Aorta (tissue), 5 donors: ENCODE measurements at places on chromosomes 12 and 14. TPM values are rescaled to one million over a fixed set of nuclear protein-coding genes. Genes with fewer than 3 reads are reported as not detected.

DNA sequence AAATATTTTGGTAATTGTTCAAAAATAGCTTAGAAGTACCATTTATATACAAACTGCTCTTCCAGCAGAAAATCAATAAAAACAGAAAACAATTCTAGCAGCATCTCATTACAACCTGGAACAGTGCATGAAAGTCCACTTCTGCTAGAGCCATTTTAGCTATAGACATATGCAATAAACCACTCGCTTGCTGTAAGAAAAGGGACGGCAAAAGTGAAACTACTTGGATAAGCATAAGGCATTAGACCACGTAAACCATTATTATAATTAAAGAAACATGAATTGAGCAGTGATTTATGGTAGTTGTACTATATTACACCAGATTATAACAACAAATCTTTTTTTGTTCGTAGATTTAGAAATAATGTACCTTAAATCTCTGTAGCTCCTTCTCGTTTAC, 48.7 kb downstream of the LRIG3 start:
- no peak overlapping the region for H3K4me3 ChIP-seq
- no peaks in the 10 kb centered on the region for H3K4me1 ChIP-seq
- H3K36me3 ChIP-seq: peaks cover 9% of the 10 kb centered on the region
- H3K27me3 ChIP-seq: no peaks in the 10 kb centered on the region
- H3K27ac ChIP-seq: no peak overlapping the region

DNA sequence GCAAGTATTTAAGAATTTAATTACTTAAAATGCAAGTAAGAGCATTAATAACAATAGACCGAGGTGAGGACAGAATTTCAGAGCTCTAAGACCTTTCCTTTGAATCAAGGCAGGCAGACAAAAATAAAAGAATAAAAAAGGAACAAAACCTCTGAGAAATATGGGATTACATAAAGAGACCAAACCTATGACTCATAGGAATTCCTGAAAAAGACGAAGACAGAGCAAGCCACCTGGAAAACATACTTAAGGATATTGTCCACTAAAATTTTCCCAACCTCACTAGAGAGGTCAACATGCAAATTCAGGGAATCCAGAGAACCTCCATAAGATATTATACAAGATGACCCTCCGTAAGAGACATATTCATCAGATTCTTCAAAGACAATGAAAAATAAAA, 325.1 kb downstream of the AEBP2 start:
- H3K36me3 ChIP-seq: no peaks in the 10 kb centered on the region
- no peaks in the 10 kb centered on the region for H3K4me1 ChIP-seq
- no peak overlapping the region for H3K27ac ChIP-seq
- no peak for DNase-seq
- H3K4me3 ChIP-seq: no peak overlapping the region
- H3K27me3 ChIP-seq: no peaks in the 10 kb centered on the region

- no peaks in the 10 kb centered on the region for H3K27me3 ChIP-seq
- H3K4me1 ChIP-seq: no peaks in the 10 kb centered on the region
- H3K27ac ChIP-seq: no peak overlapping the region
- peak overlapping the region; percentile 70 for H3K4me3 ChIP-seq
- no peak for DNase-seq
Measured at GRCh38 chr12:14802721-14803010, 612 bp downstream of the WBP11 start.

P2RX7 gene
- 12.8 TPM for total RNA-seq
